ENCODE measurements at places on chromosomes 1 and 21. TPM values are rescaled to one million over a fixed set of nuclear protein-coding genes. Genes with fewer than 3 reads are reported as not detected.

DNA sequence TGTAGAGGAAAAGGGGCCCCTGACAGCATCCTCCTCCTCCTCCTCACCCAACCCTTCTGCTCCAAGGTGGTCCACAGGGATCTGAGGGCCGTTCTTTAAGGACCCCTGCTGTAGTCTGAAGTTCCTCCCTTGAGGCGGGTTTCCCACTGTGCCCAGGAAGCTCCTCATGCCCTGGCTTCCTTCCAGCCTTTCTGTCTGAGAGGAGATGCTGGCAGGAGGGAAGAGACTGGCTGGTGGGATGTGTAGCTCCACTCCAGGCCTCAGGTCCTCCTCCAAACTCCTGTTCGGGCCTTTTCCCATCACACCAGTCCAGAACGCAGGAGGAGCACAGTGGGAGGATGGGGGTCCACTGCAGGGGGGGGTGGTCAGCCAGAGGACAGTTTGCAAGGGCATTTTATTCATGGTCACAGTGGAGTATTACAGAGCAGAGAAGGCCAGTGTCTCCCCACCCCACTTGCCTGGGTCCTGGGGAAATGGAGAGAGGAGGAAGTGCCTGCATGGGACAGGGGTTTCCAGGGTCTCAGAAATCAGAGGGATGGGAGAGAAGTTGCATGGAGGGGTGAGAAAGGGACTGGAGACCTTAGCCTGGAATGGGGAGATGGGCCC is 7.8 kb downstream of the ETV3L start:
- H3K27ac ChIP-seq, result no peak overlapping the region
- no peaks in the 10 kb centered on the region for H3K4me1 ChIP-seq
- H3K27me3 ChIP-seq, result peaks cover 5% of the 10 kb centered on the region
- no peak overlapping the region for H3K4me3 ChIP-seq
- H3K36me3 ChIP-seq, result no peaks in the 10 kb centered on the region

DNA sequence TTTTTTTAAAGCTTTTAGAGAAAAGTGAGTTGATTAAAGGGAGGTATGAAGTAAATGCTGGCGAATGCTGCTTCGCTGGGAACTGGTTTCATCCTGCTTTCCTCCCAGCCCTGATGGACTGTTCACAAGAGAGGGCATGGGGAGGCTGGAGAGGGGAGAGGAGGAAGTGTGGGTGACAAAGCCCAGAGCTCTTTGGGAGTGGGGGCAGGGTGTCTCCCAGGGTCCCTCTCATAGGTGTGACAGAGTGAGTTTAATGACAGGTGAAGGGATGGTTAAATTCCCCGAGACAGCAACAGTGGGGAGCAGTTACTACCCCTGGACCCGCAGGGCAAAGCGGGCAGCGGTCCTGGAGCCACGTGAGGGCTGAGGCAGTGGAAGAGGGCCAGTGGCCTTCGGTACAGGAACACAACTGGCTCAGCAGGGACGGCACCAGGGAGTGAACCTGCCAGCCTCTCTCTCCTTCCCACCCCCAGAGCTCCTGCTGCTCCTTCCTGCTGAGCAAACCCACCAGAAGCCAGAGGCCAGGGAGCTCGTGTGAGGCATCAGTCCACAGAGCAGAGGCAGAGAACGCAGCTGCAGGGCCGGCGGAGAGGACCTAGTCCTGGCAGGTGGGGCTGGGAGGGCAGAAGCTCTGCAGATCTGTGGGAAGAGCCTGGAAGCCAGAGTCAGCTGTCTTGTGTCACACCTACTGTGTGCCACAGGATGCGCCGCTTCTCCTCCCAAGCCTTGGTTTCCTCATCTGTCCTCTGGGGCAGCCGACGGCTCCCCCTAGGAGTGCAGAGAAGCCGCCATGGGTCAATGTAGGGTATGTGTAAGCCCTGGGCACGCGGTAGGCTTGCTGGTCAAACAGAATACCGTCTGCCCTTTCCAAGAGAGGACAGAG is 20.9 kb upstream of the LRP8 start:
- no peak overlapping the region for H3K4me3 ChIP-seq
- no peak overlapping the region for H3K27ac ChIP-seq
- no peaks in the 10 kb centered on the region for H3K4me1 ChIP-seq
- no peaks in the 10 kb centered on the region for H3K36me3 ChIP-seq
- DNase-seq, result no peak

DNA sequence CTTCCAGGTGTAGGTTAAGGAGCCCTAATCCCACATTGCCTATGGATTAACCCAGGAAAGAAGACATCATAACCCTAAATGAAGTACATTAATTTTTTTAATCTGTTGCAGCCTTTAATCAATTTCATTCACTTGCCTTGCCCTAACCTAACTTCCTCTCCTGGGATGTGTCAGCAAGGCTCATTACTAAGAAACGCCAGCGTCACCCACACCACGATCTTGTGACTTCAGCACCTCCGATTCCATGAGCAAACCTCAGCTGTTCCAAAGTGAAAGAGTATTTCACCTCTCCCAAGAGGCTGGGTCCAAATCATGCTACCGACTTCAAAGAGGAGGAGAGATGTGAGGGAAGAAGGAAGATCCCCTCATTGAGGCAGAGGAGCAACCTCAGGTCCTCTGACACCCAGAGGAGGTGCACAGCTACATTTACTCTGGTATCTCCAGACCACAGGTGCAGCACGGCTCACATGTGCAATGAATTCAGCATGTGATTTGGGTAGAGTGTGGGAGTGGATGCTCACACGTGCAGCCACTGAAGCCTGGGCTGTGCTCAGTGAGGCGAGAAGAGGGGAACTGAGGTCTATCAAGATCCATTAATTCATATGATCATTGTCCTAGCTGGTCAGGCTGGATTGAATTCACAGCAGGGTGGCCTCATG is 134.1 kb downstream of the SLC30A10 start:
- H3K4me1 ChIP-seq, result no peaks in the 10 kb centered on the region
- H3K27me3 ChIP-seq, result peaks cover 11% of the 10 kb centered on the region
- no peak overlapping the region for H3K27ac ChIP-seq

DNA sequence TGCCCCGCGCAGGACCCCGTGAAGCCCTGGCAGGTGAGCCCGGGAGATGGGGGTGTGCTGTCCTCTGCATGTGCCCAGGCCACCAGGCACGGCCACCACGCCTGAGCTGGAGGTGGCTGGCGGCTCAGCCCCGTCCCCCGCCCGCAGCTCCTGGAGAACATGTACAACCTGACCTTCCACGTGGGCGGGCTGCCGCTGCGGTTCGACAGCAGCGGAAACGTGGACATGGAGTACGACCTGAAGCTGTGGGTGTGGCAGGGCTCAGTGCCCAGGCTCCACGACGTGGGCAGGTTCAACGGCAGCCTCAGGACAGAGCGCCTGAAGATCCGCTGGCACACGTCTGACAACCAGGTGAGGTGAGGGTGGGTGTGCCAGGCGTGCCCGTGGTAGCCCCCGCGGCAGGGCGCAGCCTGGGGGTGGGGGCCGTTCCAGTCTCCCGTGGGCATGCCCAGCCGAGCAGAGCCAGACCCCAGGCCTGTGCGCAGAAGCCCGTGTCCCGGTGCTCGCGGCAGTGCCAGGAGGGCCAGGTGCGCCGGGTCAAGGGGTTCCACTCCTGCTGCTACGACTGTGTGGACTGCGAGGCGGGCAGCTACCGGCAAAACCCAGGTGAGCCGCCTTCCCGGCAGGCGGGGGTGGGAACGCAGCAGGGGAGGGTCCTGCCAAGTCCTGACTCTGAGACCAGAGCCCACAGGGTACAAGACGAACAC is 1.8 kb downstream of the TAS1R3 start:
- no peaks in the 10 kb centered on the region for H3K4me1 ChIP-seq
- no peak overlapping the region for H3K27ac ChIP-seq
- H3K27me3 ChIP-seq, result no peaks in the 10 kb centered on the region

DNA sequence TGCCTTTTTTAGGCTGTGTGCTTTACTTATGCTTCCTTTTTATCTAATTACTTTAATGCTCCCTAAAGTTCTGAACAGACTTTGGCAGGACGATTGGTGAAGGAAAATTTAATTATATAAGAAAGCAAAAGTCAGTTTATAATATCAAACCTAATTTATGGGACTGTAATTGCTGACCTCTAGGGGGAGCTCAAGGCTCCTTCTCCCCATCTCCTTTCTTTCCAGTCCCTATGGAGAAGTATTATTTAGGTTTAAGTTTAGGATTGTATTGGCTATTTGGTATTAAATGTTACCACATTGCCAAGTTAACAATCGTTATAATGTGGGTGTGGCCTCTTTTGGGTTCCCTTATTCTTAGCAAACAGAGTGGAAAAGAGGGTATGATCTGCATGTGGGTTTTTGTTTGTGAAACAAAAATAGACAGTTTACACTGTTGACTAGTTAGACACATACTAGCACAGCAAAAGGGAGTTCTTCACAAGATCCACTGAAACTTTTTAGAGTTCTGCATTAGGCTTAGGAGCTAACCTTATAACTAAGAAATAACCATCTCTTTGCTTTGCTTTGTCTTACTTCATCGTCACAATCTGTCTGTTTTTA is 48.2 kb upstream of the TNFSF4 start:
- H3K27ac ChIP-seq, result no peak overlapping the region
- H3K4me3 ChIP-seq, result no peak overlapping the region
- peaks cover 5% of the 10 kb centered on the region for H3K36me3 ChIP-seq
- H3K4me1 ChIP-seq, result peaks cover 2% of the 10 kb centered on the region
- H3K27me3 ChIP-seq, result no peaks in the 10 kb centered on the region

DNA sequence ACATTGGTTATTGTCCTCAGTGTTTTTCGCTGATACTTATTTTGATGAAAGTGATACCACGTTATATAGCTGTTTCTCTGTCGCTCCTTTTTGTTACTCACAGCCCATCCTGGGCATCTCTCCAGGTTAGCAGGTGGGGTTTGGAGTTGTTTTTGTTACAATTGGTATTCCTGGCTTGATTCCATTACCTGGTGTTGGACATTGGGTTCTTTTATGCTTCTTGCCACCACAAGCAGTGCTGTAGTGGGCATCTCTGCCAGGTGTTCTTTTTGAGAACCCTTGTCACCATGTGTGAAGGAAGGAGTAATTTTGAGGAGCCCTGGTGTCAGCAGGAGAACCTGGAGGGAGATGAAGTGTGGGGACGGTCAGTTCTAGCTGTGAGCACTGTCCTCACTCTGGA is 47.5 kb upstream of the PWP2 start:
- no peak overlapping the region for H3K4me3 ChIP-seq
- DNase-seq, result no peak
- peaks cover 32% of the 10 kb centered on the region for H3K4me1 ChIP-seq
- no peaks in the 10 kb centered on the region for H3K27me3 ChIP-seq

- H3K36me3 ChIP-seq, result no peaks in the 10 kb centered on the region
- H3K27ac ChIP-seq, result no peak overlapping the region
- H3K4me1 ChIP-seq, result no peaks in the 10 kb centered on the region
- no peak overlapping the region for H3K4me3 ChIP-seq
- no peak for DNase-seq
Measured at GRCh38 chr1:191709215-191709614, 449.0 kb upstream of the RGS18 start.

- H3K4me1 ChIP-seq, result no peaks in the 10 kb centered on the region
- no peak overlapping the region for H3K4me3 ChIP-seq
- H3K27me3 ChIP-seq, result no peaks in the 10 kb centered on the region
- no peak overlapping the region for H3K27ac ChIP-seq
Measured at GRCh38 chr21:31566064-31566463, 93.4 kb upstream of the SOD1 start.

The FMO3 gene
- not detected for total RNA-seq

The PODN gene
- not detected for total RNA-seq

The A3GALT2 gene
- not detected for total RNA-seq

The SH2D1B gene
- not detected for total RNA-seq

The C1orf53 gene
- 0.96 TPM for total RNA-seq

The LAMTOR2 gene
- total RNA-seq, result 49.4 TPM

The LAD1 gene
- total RNA-seq, result not detected

The RNU1-3 gene
- total RNA-seq, result 820 TPM
